ENCODE measurements at places on chromosomes 7 and 10.

DNA sequence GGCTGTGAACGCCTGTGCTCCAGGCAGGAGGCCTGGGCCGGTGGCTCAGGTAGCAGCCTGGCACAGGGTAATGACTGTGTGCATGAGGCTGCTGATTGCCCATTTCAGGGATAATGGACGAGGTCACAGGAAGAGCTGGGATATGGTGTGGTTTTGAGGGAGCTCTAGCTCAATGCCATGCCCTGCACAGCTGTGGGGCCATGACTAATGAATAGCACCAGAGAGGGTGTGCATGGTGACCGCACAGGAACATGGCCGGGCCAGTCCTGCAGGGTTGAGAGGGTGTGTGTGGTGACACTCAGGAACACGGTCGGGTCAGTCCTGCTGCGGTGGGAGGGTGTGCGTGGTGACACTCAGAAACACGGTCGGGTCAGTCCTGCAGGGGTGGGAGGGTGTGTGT is 21.8 kb downstream of the NKX6-2 start:
- H3K27me3 ChIP-seq = no peaks in the 10 kb centered on the region
- H3K4me3 ChIP-seq = no peak overlapping the region
- H3K4me1 ChIP-seq = no peaks in the 10 kb centered on the region
- peaks cover 15% of the 10 kb centered on the region for H3K36me3 ChIP-seq
- no peak overlapping the region for H3K27ac ChIP-seq

- H3K27ac ChIP-seq = no peak overlapping the region
- peaks cover 22% of the 10 kb centered on the region for H3K4me1 ChIP-seq
- H3K36me3 ChIP-seq = no peaks in the 10 kb centered on the region
- peaks cover 31% of the 10 kb centered on the region for H3K27me3 ChIP-seq
These were observed 832 bp downstream of the PDLIM1 start for GRCh38 chr10:95289921-95290421.

- no peak overlapping the region for H3K4me3 ChIP-seq
- no peaks in the 10 kb centered on the region for H3K4me1 ChIP-seq
- no peak overlapping the region for H3K27ac ChIP-seq
These were observed 25.7 kb upstream of the PRPS1L1 start for GRCh38 chr7:18053177-18053928.

GRCh38 chr10:114603948-114604347 is 54.1 kb downstream of the ABLIM1 start:
- H3K36me3 ChIP-seq = no peaks in the 10 kb centered on the region
- no peaks in the 10 kb centered on the region for H3K27me3 ChIP-seq
- no peak overlapping the region for H3K27ac ChIP-seq

- H3K4me3 ChIP-seq = no peak overlapping the region
- H3K27me3 ChIP-seq = no peaks in the 10 kb centered on the region
These were observed 3.5 kb upstream of the ZNF467 start for GRCh38 chr7:149776848-149777407.

- H3K4me3 ChIP-seq = no peak overlapping the region
- H3K27me3 ChIP-seq = peaks cover 20% of the 10 kb centered on the region
- no peak overlapping the region for H3K27ac ChIP-seq
- DNase-seq = no peak
These were observed 173.4 kb upstream of the SHH start for GRCh38 chr7:155985518-155986250.

GRCh38 chr10:77582710-77583115 is 54.9 kb downstream of the KCNMA1 start:
- DNase-seq = no peak
- no peak overlapping the region for H3K4me3 ChIP-seq
- no peaks in the 10 kb centered on the region for H3K4me1 ChIP-seq
- no peaks in the 10 kb centered on the region for H3K36me3 ChIP-seq

DNA sequence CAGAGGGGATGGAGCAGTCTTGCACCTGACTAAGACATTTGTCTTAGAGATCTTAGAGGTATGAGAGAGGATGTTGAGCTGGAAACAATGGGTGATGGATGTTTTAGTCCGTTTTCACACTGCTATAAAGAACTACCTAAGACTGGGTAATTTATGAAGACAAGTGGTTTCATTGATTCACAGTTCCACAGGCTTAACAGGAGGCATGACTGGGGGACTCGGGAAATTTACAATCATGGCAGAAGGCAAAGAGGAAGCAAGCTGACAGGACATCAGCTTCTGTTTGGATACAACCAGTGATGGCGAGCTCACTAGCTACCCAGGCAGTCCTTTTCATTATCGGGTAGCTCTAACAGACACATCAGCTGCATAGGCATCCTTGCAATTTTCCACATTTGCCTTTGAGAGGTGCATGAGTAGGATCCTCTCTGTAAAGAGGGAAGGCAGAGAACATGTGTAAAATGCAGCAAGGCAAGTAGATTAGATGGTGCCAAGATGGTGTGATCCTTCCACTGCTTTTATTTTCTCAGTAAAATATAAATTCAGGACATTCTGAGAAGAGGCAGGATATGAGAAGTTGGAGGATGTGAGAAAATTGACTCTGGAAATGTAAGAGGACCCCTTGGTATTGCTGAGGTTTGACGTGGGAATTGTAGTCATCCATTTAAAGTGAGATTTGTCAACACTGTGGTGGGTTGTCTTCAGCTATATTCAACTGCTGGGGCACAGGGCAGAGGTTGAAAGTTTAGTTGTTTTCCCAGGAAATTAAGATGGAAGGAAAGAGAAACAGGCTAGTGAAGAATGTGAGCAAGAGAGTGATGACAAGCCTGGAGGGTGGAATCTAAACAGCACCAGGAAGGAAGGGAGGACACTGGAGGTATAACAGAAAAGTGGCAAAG is 1140.0 kb upstream of the AUTS2 start:
- no peak overlapping the region for H3K4me3 ChIP-seq
- H3K27ac ChIP-seq = no peak overlapping the region
- no peaks in the 10 kb centered on the region for H3K36me3 ChIP-seq
- H3K4me1 ChIP-seq = no peaks in the 10 kb centered on the region

- no peaks in the 10 kb centered on the region for H3K4me1 ChIP-seq
- H3K36me3 ChIP-seq = peaks cover under 1% of the 10 kb centered on the region
- no peak overlapping the region for H3K27ac ChIP-seq
- H3K27me3 ChIP-seq = no peaks in the 10 kb centered on the region
- DNase-seq = no peak
These were observed 24.9 kb downstream of the GSAP start for GRCh38 chr7:77391230-77391629.

- H3K4me3 ChIP-seq = no peak overlapping the region
- no peak for DNase-seq
- peaks cover 22% of the 10 kb centered on the region for H3K4me1 ChIP-seq
These were observed 64.7 kb downstream of the CREB3L2 start for GRCh38 chr7:137937202-137937560.

DNA sequence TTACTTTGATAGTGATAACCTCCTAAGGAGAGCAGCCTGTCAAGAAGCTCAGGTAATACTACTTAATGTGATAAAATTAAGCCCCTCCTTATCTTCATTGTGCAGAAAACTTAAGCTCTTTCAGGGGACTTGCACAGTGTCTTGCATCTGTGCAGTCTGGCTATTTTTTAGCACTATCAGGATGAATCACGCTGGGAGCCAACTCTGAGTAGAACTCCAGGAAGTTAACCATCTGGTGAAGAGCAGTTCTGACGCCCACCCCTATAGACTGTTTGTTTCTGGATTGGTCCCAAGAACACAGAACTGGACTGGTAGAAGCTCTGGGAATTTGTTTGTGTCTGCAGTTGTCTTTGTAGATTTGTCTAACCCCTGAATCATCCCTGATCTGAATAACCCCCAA is 41.9 kb downstream of the AGK start:
- H3K4me3 ChIP-seq = no peak overlapping the region
- no peaks in the 10 kb centered on the region for H3K36me3 ChIP-seq

GRCh38 chr7:77797734-77798393 is 370 bp downstream of the TMEM60 start:
- H3K36me3 ChIP-seq = no peaks in the 10 kb centered on the region
- peak overlapping the region; percentile 75 for H3K4me3 ChIP-seq
- no peaks in the 10 kb centered on the region for H3K27me3 ChIP-seq
- peaks cover 32% of the 10 kb centered on the region for H3K4me1 ChIP-seq
- no peak for DNase-seq

- H3K4me1 ChIP-seq = no peaks in the 10 kb centered on the region
- H3K27me3 ChIP-seq = peaks cover 10% of the 10 kb centered on the region
- DNase-seq = no peak
- H3K27ac ChIP-seq = no peak overlapping the region
These were observed 478.5 kb downstream of the RPS24 start for GRCh38 chr10:78512205-78512550.

DNA sequence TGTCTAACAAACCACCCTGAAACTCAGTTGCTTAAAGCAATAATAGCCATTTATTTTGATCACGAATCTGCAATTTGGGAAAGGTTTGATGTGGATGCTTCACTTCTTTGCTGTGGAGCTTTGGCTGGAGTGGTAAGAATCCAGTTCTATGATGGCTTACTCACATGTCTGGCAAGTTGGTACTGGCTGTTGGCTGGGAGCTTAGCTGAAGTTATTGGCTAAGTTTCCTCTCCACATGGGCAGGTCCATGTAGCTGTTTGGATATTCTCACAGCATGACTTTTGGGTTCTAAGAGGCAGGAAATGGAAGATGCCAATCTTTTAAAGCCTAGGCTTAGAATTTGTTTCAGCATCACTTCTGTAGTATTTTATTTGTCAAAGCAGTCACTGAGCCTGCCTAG is 277.6 kb upstream of the NRP1 start:
- H3K27ac ChIP-seq = no peak overlapping the region
- no peaks in the 10 kb centered on the region for H3K27me3 ChIP-seq
- H3K4me3 ChIP-seq = no peak overlapping the region
- DNase-seq = no peak
- H3K36me3 ChIP-seq = no peaks in the 10 kb centered on the region

DNA sequence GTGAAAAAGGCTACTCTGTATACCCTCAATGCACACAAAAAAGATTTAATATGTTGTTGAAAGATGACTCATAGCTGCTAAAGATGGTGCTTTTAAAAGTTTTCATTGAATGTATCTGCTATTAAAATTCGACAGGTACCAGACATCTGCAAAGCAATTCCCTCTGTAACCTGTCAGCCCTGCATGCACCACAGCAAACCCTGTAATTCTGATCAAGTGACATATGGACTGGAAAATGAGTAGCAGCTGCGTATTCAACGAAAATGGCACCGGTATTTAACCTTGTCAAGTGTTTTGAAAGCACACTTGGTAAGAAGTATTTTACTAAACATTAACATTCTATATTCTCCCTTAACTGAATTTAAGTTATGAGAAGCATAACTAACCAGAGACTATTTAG is 58.2 kb upstream of the PTPRN2 start:
- H3K27ac ChIP-seq = no peak overlapping the region
- H3K4me1 ChIP-seq = no peaks in the 10 kb centered on the region
- H3K36me3 ChIP-seq = no peaks in the 10 kb centered on the region
- H3K27me3 ChIP-seq = no peaks in the 10 kb centered on the region
- DNase-seq = no peak
- no peak overlapping the region for H3K4me3 ChIP-seq

All from T-cell (primary cell).